HAP-1 (cell line): ENCODE measurements at places on chromosomes 4 and X.

- no peak for DNase-seq
Measured at GRCh38 chr4:93657527-93657926, 171.0 kb upstream of the ATOH1 start.

GRCh38 chr4:164221631-164222030, 532.3 kb upstream of the SMIM31 start:
- DNase-seq: no peak

GRCh38 chr4:106565727-106566126, 197.1 kb upstream of the GIMD1 start:
- no peak for DNase-seq

- no peak for DNase-seq
Measured at GRCh38 chr4:78704981-78705683, 71.0 kb upstream of the BMP2K start.

- DNase-seq: peak; percentile 59
Measured at GRCh38 chr4:174156239-174156826, 127.1 kb downstream of the FBXO8 start.
